ENCODE measurements at places on chromosomes 2 and 18.

- no peak for DNase-seq
Observed at GRCh38 chr18:1680108-1680507, 775.4 kb downstream of the ADCYAP1 start.

DNA sequence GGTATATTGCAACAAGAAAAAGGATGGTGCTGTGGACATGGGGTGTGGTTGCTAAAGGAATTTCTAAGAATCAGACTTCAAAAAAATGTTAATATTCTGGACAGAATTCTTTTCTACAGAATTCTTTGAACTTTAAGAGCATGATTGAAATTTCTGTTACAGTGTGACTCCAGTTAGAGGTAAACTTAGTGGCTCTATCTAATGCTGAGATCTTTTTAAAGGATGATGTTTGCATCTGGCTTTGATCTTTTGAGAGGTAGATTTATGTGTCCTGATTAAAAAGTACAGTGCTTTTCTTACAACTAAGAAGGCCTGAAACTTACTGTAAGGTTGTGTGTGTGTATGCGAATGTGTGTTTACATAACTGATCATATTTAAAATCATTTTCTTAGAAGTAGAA is 25.4 kb downstream of the NCK2 start:
- no peak for DNase-seq

DNA sequence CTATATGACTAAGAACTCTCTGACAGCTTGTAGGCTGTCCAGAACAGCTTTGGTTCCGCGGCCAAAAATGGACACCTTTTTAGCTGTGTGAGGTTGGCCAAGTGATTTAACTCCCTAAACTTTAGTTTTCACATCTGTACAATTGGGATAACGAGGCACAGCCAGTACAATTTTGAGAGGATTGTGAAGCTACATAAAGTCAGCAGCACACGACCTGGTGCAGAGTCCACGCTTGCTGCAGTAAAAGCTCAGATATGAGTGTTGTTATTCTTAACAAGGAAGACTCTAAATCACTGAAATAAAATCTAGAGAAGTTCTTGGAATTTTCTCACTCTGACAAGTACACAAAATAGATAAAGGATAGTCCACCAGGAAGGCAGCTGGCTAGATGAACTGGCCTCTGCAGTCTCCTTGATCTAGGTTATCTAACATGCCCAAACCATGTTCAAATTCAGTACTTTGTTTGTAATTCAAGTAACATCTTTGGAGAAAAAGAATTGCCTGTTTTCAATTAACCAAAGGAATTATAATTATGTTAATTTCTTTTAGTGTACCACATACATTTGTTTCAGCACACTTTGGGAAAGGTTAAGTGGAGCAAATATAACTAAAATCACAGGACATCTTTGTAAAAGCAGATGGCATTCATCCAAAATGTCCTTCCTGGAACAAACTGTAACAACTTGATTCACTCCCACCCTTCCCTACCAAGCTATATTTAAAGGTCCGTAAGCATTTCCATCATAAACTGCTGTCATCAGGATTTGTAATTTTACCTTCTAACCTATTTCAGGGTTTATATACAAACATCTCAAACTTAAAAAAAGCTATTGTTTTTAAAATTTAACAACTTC is 201.7 kb upstream of the STK17B start:
- DNase-seq, result no peak

GRCh38 chr2:26349690-26350089 is 3.1 kb upstream of the ADGRF3 start:
- no peak for DNase-seq

DNA sequence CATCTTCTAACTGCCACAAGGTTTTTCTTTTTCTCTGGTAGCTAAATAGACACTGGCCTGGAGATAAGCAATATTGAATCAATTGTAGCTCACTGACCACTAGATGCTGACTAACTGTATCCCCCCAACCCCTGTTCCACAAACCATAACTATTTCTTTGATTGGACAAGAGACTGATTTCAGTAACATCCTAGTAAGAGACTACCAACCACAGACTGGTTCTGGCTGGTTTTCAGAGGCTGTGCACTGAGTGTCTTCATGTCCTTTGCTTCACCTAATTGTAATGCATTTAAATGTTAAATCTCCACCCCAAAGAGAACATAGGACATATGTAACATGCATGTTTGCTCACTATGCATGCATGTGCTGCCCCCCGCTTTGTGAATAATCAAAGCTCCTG is 3.2 kb upstream of the AAK1 start:
- no peak for DNase-seq

DNA sequence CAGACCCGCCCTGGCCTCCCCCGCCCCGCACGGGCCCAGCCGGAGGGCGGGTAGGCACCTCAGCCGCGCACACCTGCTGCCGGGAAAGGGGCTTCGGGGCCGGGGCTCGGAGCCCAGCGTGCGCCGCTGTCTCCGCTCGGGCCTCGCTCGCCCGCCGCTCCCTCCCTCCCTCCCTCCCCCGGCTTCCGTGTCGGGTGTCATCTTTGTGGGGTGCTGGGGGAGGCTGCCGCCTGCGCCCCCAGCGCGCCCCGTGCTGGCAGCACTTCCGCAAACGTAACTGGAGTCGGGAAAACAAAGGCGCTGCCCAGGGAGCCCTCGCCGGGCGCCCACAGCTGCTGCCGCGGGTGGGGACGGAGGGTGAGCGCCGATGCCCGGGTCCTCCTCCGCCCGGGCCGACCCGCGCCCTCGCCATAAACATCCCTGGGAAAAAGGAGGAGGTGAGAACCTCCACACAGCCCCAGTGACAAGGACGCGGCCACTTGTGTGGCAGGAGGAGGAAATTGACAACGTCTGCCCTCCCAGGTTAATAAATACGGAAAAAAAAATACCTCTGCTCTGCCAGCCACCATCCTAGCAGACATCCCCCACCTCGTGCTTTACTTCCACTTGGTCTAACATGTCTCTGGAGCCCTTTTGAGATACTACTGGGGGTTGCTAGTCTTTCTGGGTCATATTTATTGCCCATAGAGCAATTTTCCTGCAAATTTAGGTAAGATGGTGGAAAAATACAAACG is 550 bp downstream of the MFSD6 start:
- DNase-seq, result peak; percentile 51

DNA sequence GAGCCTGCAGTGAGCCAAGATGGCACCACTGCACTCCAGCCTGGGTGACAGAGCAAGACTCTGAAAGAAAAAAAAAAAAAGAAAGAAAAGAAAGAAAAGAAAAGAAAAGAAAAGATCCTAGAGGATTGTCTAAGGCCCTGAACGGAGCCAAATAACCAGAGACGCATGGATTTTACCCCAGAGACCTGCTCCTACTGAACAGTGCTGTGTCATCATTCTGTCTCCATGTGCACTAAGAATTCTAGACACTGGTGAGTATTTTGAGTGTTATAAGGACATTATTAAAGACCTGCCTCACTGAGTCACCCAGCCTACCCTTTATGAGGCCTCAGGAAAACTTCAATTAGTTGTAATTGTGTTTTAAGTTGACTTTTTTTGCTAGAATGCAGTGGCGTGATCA is 61.9 kb upstream of the RIOK3 start:
- DNase-seq, result no peak

GRCh38 chr18:22570492-22570891 is 152.8 kb upstream of the CTAGE1 start:
- DNase-seq, result no peak

DNA sequence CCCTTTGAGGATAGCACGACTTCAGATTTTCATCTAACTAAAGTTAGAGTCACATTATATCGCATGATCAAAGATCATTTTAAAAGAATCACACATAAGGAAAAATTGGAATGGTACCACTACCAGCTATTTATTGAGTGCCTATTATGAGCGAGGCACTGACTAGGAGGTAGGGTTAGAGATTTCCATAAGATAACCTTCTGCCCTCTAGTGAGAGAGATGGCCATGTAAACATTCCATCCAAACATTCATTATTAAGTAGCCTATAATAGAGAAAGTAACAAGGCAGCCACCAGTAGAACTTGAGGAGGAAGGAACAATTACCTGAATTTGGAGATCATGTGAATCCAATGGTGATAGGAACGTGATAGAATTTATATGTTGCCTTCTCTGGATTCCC is 25.4 kb upstream of the GLS start:
- DNase-seq, result no peak

DNA sequence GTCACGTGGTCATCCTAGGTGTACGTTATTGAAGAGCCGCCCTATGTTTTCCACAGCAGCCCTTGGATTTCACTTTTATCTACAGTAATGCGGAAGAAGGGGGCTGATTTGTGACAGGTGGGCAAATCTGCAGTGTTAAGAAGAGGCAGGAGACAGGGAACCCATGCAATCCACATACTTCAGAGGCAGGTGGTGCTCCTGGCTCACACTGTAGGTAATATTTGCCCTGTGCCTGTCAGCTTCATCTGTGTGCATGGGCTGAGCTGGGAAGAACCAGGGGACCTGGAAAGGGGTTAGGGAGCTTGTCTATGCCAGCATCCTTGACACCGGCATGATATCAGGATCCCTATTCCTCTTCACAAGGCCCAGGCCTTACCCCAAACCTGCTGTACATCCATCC is 183.9 kb downstream of the SH3RF3 start:
- DNase-seq, result no peak

DNA sequence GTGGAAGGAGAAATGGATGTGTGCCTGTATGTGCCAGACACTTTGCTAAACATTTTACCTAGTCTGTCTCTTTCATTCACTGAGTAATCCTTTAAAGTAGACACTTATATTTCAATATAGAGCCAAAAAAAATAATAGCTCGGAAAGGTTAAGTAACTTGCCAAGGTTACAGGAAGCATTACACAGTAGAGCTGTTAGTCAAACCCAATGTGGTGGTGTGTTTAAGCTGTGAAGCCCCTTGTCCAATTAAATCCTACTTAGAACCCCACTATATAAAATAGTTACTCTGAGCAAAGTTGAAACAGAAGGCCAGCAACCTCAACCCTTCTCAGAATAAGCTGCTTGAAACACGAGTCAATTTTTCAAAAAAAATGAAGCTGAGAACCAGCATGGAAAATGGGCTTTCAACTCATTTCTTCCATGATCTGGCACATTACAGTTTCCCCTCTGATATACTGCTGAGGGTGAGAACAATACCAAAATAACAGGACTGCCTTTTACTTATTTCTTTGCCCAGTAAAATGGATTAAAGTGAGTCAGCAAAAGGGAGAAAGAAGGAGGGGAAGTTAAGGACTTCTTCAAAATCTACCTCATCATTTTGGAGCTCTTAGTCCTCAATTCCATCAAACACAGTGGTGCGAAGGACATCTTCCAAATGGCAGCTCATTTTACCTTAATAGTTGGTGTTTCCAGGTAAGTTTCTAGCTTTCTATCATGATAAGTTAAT is 7.9 kb downstream of the RDH14 start:
- no peak for DNase-seq

- DNase-seq, result no peak
Observed at GRCh38 chr18:13568443-13569392, 157.6 kb downstream of the FAM210A start.

GRCh38 chr2:61742955-61743354 is 110.9 kb downstream of the FAM161A start:
- DNase-seq, result no peak

DNA sequence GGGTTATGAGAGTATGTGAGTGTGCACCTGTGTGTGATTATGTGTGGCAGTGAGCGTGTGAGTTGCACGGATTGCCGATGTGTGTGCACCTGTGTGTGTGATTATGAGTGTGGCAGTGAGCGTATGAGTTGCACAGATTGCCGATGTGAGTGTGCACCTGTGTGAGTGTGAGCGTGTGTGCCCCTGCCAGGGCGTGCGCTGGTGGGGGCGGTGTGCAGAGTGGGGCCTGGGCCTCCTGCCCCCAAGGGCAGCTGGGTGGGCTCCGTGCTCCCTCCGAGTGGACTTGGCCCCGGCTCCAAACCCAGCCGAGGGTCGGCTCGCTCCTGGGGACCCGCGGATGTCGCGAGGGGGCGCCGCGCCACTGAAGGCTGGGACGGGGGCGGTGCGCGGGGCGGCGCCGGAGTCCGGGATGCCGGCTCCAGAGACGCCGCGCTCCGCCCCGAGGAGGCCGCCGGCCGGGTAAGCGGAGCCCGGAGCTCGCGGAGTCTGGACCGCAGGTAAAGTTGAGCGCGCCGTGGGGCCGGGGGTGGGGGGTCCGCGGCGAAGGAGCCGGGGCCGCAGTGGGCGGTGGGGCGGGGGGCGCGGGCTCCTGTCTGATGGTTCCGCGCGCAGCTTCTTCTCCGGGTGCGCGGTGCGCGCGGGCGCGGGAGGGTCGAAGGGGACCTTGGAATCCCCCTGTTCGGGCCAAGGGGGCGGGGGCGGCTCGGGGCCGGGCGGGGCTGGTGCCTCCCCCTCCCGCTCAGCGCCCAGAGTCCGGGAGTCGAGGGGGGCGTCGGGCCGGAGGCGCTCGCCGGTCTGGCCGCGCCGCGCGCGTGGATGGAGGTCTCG is at the start of gene KCNG2:
KCNG2 (plus strand) TSS at position 421 of the 828 bp plus-strand sequence. CDS start 65,730 bp downstream, outside the sequence.
- no peak for DNase-seq

DNA sequence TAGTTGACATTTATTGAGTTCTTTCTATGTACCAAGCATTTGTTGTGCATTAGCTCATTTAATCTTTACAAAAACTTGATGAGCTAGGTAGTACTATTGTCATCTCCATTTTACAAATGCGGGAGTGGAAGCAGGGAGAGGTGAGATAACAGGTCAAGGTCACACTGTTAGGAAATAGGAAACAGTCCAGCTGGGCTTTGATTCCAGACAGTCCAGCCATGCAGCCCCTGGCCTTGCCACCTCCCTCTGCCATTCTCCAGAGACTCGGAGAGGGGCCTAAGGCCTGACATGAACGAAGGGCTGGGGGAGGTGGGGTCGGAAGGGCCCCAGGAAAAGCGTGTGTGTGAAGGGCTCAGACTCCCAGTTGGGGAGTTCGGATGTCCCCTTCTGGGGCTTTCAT is 55.6 kb downstream of the ODC1 start:
- DNase-seq, result no peak

DNA sequence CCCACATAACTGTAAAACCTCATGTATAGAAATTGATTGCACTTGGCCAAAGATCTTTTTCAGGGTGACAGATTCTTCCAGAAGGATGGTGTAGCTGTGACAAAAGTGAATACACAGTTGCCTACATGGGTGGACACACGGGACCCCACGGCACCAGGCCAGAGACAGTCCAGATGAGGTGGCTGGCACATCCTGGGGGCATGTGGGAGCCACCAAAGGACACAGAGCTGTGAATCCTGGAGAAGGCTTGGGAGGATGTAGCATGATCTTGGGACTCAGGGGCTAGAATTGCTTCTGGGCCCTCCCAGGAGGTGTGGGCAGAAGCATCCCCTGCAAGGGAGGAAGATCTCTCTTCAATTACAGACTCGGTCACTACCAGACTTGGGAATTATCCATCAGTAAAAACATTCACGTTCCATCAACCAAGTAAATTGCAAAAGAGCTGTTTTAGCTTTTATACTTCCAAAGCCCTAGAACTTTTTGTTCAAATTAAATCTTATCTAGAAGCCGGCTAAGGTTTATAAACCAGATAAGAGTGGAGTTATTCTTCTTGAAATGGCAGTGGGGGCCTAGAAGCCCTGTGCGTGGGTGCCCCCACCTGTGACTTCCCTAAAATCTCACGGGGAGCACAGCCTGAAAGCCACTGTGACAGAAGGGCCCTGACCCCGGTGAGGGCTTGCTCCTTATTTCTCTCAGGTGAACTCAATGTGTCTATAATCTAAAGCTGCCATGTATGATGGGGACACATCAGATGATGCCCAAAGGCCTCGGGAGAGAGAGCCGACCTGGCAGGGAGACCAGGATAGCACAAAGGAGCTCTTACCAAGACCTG is 81.7 kb downstream of the SEPTIN10 start:
- DNase-seq, result no peak

GRCh38 chr2:169172914-169173313 is 103.6 kb downstream of the DHRS9 start:
- no peak for DNase-seq

Measured in stimulated activated CD4-positive, alpha-beta T cell treated with anti-CD3 and anti-CD28 coated beads, TNF-alpha, amount 100 ng/mL, for 1 hour (primary cell).